ENCODE measurements at places on chromosomes 11 and 22.

- no peak for DNase-seq
These were observed 31.6 kb upstream of the PRR5 start for GRCh38 chr22:44670220-44670988.

DNA sequence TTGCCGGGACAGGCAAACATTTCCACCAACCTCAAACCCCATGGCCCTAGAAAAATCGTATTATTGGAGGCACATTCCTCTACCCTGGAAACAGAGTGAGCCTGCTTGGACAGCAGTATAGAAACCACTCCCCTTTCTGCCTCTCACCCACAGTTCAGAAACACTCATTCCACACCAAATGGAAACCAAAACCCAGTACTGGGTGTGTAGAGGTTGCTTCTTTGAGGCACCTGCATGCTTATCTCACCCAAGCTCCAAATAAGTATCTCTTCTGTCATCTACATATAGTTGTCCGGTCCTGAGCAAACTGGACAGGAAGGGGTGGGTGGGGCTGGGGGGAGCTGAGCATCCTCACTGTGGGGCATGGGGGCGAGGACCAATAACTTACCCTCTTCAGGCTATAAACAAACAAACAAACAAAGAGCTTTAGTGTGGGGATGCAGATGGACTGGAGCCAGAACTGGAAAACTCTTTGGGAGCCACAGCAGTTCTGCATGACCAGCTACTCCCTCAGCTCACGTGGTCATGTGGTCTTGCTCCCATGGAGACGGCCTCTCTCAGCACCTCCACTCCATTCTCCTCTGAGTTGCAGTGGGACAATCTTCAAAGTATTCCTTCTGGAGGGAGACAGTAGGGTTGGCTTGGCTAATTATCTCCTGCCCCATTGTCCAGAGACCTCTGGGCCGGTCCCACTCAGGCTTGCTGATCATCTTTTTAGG is 1.0 kb upstream of the PLAAT2 start:
- DNase-seq: peak; percentile 56

DNA sequence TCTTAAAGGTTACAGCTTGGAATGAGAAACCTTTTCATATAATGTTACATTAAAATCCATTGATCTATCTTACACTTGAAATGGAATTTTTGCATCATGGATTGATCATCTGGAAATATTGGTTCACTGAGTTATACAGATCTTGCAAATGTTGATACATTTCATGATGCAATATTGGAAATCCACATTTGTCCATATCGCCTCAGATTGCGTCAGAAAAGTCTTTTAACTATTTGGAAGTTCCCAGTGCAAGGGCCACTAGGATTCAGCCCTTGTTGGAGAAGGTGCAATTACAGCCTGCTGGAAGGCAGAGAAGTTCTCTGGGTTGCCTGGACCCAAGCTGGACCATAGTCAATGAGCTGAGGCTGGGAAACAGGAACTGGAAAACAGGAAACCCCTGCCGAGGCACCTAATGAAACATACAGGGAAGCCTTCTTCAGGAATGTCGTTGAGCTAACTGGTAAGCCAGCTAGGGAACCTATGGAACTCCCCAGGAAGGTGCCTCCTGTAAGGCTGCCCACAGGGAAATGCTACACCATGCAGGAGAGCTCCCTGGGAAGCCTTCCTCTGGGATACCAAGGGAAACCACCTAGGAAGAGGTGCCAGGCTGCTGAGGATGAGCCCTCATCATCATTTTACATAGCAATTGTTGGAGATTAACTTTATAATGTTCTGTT is 600.4 kb upstream of the CADM1 start:
- DNase-seq: no peak

DNA sequence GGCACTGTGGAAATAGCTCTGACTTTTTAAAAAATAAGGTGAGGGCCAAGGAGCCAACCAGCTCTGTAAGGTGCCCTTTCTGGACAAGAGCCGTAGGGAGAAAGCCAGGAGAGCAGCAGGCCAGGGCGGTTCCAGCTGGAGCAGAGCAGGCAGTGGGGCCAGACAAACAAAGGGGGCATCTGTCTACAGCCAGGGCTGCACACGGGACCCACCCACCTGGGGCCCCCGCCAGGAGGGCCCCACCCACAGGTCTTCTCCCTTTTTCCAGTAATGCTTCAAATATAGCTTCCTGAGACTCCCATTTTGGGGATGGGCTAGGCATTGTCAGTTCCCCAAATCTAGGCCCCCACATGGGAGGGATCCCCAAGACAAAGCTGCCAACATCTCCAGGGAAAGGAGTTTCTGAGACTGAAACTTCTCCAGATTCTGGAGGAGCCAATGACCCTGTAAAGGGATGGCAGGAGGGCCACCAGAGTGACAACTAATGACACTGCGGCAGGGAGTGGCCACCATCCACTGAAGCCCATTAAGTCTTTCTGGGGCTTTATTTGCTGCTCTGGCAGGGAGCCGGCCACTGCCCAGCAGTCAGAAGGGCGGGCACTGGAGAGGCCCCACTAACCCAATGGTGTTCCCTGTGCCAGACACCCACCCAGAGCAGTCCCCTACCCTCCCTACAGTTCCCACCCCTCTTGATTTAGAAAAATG is 1.9 kb downstream of the ZFTA start:
- DNase-seq: no peak

DNA sequence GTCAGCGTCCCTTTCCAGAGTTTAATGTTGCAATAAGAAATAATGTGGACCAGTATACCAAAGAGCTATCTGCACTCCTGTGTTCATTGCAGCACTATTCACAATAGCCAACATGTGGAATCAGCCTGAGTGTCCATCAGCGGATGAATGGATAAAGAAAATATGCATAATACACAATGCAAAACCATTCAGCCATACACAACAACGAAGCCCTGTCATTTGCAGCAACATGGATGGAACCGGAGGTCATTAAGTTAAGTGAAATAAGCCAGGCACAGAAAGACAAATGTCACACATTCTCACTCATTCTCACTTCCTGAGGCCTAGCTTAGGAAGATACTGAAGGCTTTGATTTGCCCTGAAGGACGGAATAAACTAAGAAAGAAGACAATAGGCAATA is 22.1 kb downstream of the SLC5A4 start:
- DNase-seq: no peak

DNA sequence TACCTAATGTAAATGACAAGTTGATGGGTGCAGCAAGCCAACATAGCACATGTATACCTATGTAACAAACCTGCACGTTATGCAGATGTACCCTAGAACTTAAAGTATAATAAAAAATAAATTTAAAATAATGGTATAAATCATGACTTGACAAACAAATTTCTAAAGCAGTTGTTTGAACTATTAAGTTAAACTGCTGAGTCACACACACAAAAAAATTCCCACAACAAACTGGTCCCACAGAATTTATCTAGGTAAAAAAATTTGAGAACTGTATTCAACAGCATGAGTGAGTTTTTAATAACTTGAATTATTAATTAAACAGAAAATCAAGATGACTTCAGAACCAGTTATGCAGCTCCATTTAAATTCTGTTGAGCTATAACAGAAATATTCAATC is 186.0 kb upstream of the SOX6 start:
- no peak for DNase-seq

- no peak for DNase-seq
These were observed 9.3 kb downstream of the RNH1 start for GRCh38 chr11:497565-498296.

- DNase-seq: no peak
These were observed 1106.8 kb downstream of the BRD1 start for GRCh38 chr22:48720662-48721394.

DNA sequence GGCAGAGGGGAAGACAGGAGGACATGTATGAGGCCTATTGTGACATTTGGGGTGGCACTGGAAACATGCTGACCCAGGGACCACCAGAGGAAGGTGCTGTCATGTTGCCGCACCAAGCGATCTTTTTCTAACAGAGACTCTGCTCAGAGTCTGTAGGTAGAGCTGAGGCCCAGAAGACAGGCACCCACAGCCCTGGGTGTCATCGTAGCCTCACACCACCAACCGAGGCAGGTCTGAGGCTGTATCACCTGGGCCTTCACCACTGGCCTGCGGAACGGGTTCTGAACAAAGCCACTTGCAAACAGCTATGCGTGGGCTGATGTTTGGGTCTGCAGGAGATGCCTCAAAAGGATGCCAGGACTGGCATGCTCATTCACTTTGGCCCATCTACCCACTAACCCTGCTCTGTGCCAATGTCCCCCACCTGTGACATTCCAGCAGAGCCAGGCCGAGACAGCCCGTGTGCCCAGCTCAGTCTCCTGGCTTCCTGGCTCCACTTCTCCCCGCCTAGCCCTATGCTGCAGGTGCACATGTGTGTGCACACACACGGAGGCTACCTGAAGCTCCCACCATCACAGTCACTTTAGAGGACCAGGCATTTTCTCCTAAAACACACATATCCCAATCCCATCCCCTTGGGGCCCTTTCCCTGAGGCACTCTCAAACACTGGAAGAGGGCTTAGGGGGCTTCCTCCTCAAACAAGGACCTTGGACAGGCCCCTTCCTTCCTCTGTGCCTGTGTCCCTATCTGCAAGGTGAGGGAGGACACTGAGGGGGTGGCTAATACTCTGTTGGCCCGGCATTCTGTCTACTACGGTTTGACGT is 3.6 kb downstream of the TRIM29 start:
- no peak for DNase-seq

DNA sequence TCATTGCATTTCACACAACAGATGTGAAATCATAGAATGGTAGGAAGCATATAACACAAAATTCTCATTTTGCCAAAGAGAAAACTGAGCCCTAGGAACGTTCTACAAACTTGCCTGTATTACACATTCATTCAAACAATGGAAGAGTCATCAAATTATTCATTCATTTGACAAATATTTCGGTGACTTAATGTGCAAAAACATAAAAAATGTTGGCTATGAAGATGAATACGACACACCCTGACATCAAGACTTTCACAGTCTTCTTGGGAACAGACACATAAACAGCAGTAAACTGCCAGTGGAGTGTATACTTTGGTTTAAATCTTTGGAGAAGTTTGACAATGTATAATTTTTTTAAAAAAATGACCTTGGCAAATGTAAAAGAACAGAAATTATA is 20.4 kb upstream of the C11orf87 start:
- DNase-seq: no peak

DNA sequence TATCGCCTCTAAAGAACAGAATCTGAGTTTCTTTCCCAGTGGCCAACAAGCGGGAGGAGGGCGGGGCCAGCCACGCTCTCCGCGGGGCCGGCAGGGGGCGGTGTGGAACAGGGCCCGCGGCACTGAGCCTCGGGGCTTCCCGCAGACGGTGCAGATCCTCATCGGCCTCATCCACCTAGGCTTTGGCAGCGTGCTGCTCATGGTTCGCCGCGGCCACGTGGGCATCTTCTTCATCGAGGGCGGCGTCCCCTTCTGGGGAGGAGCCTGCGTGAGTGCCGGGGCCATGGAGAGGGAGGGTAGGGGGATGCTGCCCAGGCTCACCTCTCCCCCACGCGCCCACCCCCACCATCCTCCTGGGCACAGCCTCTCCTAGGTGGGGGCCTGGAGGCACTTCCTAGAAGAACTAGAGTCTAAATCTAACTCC is 10.7 kb downstream of the MS4A15 start:
- DNase-seq: peak; percentile 28

- DNase-seq: no peak
These were observed 206.0 kb downstream of the BRD1 start for GRCh38 chr22:49621601-49622210.

- DNase-seq: no peak
These were observed 23.2 kb upstream of the BIRC3 start for GRCh38 chr11:102293873-102294601.

DNA sequence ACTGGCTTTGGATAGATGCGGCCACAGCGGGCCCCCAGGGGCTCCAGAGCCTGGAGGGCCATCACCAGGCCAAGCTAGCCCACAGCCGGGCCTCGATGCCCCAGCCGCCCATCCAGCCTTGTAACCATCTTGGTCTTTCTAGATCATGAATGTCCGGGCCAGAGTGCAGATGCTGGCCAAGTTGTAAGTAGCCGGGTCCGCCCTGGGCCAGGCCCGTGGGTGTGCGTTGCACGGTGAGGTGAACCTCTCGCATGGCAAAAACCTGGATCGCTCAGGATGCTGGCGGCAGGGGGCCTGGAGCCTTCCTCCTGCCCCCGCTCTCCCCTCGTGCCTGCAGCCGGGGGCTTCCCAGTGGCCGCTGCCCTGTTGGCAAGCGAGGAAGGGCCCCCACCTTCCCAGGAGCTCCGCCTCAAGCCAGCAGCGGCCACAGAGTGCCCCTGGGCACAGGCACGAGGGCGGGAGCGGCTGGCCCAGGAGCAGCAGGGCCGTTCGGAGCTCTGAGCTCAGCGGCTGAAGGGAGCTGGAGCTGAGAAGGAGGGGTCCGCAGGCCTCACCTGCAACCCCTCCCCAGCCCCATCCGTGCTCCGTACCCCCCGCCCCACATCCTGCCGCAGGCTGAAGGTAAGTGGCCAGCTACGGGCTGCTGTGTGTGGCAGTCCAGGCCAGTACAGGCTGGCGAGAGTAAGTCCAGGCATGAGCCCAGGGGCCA is 10.9 kb upstream of the MRPL23 start:
- DNase-seq: no peak

DNA sequence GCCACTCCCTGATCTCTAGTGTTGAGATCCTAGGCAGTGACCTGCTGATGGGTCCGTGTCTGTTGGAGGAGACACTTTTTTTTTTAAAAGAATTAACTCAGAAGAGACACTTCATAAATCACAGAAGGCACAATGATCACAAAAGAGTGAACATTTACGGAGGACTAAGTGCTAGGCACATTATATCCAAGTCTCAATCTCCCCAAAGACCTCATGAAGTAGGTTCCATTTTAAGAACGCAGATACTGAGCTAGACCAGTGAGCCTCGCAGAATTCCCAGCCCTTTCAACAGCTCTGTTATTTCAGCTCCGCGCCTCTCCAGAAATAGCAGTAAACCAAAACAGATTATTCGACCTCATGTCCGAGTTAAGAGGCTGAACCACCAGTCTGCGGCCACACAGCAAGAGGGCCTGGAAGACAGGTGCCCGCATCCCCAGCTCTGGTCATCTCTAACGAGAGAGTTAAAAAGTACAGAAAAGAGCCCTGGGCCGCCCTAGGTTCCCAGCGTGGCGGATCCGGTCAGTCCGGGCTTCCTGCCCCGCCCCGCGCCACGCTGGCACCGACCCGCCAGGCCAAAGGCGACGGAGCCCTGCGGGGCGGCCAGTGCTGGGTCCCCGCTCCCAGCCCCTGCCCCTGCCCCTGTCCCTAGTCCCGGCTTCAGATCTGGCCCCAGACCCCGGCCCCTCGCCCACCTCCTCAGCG is 612 bp downstream of the XBP1 start:
- DNase-seq: peak; percentile 43

GRCh38 chr11:44899959-44900358 is 50.7 kb downstream of the TP53I11 start:
- peak; percentile 41 for DNase-seq

- no peak for DNase-seq
These were observed 111.6 kb downstream of the BLID start for GRCh38 chr11:122004446-122004845.

GRCh38 chr11:89477175-89477574 is 14.0 kb downstream of the NOX4 start:
- DNase-seq: no peak

- no peak for DNase-seq
These were observed 47.7 kb upstream of the NFRKB start for GRCh38 chr11:129943036-129943435.
